PC-3 (cell line): ENCODE measurements at places on chromosomes 12 and 14.

DNA sequence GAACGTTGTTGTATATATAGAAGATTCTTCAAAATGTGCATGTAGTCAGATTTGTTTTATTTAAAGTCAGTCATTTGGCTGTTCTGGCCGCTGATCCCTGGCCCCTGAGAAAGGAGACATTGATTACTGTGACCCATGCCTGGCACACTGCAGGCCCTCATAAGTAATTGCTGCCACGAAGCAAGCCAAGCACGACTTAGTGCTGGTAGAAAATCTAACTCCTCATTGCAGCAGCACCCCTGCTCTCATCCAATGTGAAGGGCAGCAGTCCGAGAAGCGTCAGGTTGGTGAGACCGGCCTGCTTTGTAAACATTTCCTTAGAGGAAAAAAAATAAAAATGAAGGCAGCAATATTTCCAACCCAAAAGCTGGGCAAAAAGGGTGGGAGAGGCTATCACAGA lies 22.8 kb upstream of the TMTC2 start:
- no peak for DNase-seq
- no peaks in the 10 kb centered on the region for H3K36me3 ChIP-seq

DNA sequence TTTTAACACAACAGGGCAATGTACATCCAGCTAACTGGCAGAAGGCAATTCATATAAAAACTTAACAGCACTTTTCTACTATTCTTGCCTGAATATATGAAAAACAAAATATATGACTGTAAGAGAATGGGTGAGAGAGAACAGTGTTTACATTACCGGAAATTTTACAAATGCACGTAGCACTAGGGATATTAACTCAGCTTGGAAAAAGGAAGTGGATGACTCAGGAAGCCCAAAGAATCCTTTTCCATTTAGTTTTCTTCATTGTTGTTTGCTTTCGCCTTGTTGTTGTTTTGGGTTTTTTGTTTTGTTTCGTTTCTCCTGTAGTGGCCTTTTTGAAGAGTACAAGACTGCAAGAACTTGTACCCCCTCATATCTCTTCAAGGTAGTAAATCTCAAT lies 295.5 kb downstream of the EGLN3 start:
- peaks cover 35% of the 10 kb centered on the region for H3K4me1 ChIP-seq
- no peaks in the 10 kb centered on the region for H3K36me3 ChIP-seq
- H3K27ac ChIP-seq = no peak overlapping the region
- no peak overlapping the region for H3K4me3 ChIP-seq

DNA sequence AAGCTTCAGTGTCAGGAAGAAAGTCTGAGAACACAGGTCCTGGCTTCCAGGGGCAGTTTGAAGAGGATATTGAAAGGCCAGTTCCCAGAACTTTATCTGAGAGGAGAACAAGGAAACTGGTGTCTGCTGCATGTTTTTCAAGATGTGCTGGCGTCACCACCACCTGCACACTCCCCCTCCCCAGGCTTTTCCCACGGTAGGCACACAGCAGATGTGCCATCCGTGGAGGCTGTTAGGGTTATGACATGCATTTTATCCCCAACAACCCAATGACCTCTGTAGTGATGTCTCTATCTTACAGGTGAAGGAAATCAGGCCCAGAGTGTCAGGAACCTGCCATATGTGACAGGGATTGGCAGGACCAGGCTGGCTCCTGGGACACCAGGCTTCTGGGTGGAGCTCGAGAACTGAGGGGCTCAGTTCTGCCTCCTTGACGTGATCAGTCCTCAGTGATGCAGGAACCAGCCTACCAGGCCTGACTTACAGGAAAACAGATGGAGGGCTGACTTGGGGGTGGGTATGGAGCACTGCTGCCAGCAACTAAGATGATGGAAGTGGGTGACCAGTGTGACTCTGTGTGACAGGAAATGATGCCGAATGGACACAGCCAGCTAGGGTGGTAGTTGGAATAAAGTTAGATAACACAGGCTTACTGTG lies 16.8 kb downstream of the SLC25A47 start:
- H3K36me3 ChIP-seq = peaks cover 21% of the 10 kb centered on the region; the same call in 1 of the 2 replicates
- H3K27ac ChIP-seq = no peak overlapping the region
- no peak overlapping the region for H3K4me3 ChIP-seq
- no peak for DNase-seq
- H3K4me1 ChIP-seq = peaks cover 5% of the 10 kb centered on the region; the same call in 1 of the 2 replicates
- H3K27me3 ChIP-seq = no peaks in the 10 kb centered on the region

DNA sequence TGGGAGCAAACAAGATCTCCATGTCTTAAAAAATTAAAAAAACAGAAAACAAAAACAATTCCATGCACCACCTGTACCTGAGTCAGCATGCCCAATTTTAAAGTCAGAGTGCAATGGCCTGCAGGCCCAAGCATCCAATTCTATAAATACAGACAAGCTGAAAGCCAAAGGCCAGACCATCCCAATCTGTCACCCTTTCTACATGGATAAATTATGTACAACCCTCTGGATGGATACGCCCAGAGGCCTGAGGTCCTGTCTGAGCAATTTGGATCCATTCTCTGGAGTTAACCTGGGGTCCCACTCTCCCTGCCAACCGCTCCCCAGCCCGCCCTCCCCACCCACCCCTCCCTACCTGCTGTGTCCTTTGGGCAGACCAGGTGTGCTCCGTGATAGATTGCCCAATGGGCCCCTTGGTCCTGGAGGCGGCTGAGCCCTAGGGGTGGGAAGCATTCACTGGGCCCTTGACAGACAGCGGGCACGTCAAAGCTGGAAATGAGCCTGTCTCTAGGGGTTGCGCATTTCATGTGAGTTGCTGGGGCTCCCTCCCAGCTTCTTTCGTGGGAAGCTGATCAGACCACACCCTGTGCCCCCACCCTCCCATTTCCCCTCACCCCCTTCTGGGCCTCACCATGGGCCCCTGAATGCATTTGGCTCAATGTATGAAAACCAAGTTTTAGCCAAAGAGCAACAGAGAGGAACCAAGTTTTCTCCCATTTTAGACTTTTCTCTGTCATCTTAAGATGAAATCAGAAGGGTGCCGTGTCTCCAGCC lies 171.3 kb downstream of the BCL11B start:
- no peaks in the 10 kb centered on the region for H3K36me3 ChIP-seq
- H3K27ac ChIP-seq = no peak overlapping the region
- no peak overlapping the region for H3K4me3 ChIP-seq
- no peaks in the 10 kb centered on the region for H3K4me1 ChIP-seq
- peaks cover 37% of the 10 kb centered on the region for H3K27me3 ChIP-seq
- no peak for DNase-seq

DNA sequence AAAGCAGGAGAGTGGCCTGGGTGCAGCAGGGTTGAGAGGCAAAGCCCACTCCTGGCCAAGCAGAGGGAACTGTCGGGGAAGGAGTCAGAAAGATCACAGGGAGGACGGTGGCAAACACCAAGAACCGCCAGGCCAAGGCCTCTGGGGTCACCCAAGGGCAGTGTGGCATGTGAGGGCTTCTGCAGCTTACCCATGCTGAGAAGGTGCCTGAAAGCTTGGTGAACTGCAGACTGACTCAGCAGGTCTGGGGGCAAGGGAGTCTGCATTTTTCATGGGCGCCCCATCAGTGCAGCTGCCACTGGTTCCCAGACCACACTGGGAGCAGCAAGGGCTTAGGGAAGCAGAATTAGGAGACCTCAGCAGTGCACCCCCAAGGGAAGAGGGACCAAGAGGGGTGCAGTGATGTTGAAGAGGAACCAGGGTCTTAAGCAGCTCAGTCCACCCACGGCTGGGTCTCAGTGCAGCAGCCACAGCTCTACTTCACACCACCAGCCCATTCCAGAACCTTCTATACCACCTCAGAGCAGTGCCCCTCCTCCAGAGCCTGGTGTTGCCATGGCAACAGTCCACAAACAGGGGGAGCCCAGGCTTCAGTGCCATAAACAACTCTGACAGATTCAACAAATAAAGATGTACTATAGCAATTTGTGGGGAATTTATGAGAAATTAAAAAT lies 59.4 kb downstream of the ITPK1 start:
- H3K27me3 ChIP-seq = no peaks in the 10 kb centered on the region
- no peak overlapping the region for H3K4me3 ChIP-seq
- H3K36me3 ChIP-seq = no peaks in the 10 kb centered on the region

- H3K27me3 ChIP-seq = no peaks in the 10 kb centered on the region
- H3K36me3 ChIP-seq = no peaks in the 10 kb centered on the region
- no peaks in the 10 kb centered on the region for H3K4me1 ChIP-seq
Measured at GRCh38 chr12:13024531-13024916, 19.7 kb upstream of the FAM234B start.

GRCh38 chr14:99508896-99509629 lies 27.9 kb downstream of the CCNK start:
- no peak overlapping the region for H3K27ac ChIP-seq
- no peak for DNase-seq
- no peaks in the 10 kb centered on the region for H3K27me3 ChIP-seq
- H3K4me1 ChIP-seq = no peaks in the 10 kb centered on the region
- peaks cover 52% of the 10 kb centered on the region for H3K36me3 ChIP-seq

GRCh38 chr12:94803939-94804338 lies 153.6 kb upstream of the TMCC3 start:
- H3K4me1 ChIP-seq = no peaks in the 10 kb centered on the region
- DNase-seq = no peak
- H3K4me3 ChIP-seq = no peak overlapping the region
- no peak overlapping the region for H3K27ac ChIP-seq
- no peaks in the 10 kb centered on the region for H3K36me3 ChIP-seq

GRCh38 chr14:63938198-63939005 lies 85.6 kb downstream of the SYNE2 start:
- no peaks in the 10 kb centered on the region for H3K4me1 ChIP-seq
- no peaks in the 10 kb centered on the region for H3K36me3 ChIP-seq
- no peak overlapping the region for H3K4me3 ChIP-seq
- no peak for DNase-seq
- no peak overlapping the region for H3K27ac ChIP-seq
- H3K27me3 ChIP-seq = no peaks in the 10 kb centered on the region
